Activated CD4-positive, CD25-positive, alpha-beta regulatory T cell (primary cell): ENCODE measurements at places on chromosomes 4 and X.

DNA sequence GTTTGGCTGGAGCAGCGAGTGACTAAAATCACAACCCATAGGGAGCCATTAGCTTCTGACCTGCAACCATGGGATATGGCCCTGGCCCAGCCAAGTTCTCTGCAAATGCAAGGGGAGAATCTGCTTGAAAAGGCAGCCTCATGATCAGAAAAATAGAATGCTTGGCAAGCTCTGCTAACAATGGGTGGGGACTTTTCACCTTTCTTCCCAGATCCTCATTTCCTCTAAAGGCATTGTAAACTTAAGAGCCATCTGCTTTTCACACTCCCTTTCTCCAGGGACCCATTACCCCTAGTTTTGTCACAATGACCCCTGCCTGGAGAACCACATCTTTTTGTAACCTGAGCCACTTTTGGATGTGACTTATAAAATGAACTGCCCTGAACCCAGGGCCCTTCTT lies 104.3 kb downstream of the PARM1 start:
- no peak for DNase-seq

DNA sequence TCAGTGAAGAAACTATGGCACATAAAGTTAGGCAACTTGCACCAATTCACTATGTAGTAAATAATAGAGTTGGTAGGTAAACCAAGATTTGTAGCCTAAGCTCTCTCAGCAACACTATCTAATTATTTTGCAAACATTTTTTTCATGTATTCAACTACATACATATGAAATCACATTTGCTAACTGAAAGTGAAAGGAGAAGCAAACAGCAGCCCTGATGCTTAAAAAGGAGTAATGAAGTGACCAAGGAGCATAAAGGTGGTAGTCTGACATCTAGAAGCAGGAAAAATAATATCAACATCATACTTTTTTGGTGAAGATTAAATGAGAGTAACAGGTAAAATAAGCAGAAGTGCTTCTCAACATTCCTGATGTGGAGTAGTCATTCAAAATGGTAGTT lies 603.7 kb downstream of the GRXCR1 start:
- no peak for DNase-seq

DNA sequence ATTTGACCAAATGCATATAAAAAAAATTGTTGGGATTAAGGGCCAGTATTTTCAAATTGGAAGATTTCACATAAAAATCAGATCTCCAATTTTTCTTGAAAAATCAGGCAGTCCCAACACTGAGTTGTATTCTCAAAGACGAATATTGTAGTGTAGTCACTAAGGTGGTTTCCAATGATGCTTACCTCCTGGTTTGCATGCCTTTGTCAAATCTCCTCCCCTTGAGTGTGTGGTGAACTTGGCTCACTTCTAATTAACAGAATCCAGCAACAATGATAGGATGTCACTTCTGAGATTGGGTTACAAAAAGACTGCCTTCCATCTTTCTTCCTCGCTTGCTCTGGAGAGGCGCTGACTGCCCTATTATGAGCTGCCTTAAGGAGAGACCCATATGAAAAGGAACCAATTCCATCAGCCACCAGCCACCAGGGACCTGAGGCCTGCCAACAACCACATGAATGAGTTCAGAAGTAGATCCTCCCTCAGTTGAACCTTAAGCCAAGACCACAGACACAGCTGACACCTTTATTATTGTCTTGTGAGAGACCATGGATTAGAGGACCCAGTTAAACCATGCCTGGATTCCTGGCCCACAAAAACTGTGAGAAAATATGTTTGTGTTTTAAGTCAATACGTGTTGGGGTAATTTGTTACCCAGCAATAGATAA lies 31.2 kb upstream of the TSPAN5 start:
- no peak for DNase-seq

- DNase-seq: no peak
Measured at GRCh38 chr4:76931087-76931486, 18.5 kb upstream of the SEPTIN11 start.

DNA sequence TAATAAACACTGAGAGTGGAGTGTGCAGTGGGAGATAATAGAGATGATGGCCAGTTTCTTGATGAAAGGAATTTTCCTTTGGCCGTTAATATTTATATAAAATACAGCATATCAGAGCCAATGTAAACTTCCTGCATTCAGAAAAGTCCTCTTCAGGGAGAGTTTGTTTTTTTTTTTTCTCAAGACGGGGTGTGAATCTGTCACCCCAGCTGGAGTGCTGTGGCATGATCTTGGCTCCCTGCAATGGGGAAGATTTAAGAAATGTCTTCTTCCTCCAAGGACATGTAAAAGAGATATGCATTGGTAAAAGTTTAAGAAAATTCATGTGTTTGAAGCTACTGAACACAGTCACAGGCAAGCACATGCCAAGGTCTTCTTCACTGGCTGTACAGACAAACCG lies 25.4 kb upstream of the TBC1D9 start:
- no peak for DNase-seq

DNA sequence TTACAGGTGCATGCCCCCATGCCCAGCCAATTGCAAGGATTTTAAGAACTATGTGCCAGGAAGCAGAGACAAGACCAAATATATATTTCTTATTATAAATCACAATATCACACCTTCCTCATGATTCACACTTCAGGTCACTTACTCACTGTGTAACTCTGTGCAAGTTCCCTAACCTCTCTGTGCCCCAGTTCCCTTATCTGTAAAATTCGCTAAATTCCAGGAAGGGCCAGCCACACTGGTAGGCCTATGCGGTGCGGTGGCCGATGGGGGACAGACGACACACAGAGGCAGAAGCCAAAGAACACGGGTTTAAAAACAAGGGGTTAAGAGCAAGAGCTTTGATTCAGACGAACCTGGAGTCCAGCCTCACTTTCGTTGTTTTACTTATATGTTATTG lies 2.8 kb downstream of the TRIM2 start:
- no peak for DNase-seq

DNA sequence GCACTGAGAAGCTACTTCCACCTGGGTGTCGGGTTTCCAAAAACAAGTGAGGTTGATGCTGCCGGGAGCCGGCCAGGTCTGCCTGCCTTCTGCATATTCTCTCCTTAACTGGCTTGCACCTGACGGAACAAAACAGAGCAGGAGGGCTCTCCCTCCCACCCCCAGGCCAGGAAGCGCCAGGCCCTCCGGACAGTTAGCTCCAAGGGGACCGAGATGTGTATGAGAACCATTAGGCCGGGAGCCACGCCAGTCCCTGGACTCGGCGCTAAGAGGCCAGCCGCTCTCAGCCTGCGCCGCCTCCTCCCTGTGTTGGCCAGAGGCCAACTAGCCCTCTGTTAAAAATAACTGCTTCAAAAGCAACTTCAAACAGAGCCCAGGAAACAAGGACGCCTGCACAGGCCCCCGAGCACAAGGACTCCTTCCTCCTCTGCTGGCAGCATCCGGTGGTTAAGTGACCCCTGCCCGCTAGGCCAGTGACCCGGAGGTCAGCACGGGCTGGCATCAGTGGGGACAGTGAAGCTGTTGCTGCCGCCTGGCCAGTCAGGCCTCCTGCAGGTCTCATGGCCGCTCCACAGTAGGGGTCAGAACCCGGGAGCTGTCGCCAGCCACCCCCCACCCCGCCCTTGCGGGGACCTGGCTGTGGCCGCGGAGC lies 107.9 kb downstream of the ABLIM2 start:
- no peak for DNase-seq

DNA sequence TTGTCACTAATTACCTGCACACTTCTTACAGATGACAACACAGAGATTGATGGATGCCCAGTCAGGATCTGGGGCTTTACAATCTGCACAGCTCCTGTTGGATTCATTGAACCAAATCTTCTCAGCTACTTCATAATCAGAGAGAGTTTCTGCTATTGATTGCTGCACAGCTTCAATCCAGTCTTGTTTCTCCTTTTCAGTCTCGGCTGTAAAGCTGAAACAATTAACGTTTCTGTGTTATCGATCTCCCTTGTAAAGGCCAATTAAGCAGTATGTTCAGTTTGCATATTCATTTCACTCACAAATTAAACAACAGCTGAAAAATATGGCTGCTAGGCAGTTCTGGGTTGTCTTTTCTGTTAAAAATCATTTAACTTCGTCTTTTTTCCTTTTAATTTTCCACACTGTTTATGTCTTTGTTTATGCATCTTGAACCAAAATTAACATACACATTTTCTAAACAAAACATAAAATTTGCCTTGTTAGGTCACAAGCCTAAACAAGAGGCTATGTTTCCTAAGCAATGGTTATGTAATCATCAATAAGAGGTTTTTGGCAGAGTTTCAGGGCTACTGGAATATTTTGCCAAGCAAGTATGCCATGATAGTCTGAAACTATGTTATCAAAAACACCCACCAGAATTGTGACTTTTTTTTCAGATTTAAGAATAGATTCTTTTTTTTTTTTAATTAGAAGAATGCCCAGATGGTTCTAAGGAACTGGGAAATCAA lies 79.2 kb downstream of the ARAP2 start:
- DNase-seq: no peak

- no peak for DNase-seq
Measured at GRCh38 chr4:83208371-83209365, 75.9 kb downstream of the COQ2 start.

DNA sequence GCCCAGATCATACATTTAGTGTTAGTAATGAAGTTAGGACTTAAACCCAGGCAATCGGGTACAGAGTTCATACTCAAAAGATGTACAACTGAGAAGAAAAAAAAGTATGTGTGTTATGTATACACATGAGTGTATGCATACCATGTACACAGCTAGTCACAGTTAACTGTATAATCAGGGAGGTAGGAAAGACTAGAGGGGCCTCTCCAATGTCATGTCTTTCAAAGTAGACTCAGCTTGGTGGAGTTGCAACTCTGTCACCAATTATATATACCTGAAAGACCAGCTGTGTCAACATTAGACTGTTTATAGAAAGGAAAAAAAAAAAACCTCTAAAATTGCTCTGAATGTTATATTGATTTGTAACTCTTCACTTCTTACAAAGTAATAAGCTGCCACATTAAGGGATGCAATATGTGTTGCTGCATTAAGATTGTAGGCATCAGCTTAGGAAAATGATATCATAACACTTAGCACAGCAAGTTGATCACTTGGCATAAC lies 167.5 kb downstream of the DCTD start:
- no peak for DNase-seq

DNA sequence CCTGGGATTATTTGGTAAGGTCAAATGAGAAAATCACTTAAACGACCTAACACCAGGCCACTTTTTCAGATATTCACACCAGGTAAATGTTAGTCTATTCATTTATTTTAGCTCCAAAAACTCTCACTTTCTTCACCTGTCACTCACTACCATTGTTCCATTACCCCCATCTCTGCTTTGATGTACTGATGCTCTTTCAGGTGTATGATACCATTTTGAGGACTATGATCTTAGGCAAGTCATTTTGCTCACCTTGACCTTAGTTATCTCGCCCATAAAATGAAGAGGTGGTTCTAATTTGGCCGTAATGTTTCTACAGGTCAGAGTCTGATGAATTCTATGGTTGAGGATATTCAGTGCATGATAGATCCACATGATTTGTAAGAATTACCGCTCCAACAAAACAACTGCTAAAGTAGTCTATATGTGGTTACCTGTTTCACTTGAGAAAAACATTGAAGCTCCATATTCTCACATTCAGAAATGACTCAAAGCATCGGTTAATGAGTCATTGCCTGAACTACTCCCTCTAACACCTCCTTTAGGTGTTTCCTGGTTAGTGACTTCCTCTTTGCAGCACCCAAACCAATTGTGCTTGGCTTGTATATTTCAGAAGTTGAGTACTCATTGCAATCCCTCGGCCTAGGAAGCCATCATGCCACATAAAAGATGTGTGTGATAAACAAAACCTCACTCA lies 4.5 kb downstream of the DTHD1 start:
- DNase-seq: no peak

- no peak for DNase-seq
Measured at GRCh38 chr4:1328267-1329155, 18.5 kb upstream of the UVSSA start.

GRCh38 chr4:136369073-136369472 lies 1163.2 kb downstream of the PCDH18 start:
- DNase-seq: no peak

DNA sequence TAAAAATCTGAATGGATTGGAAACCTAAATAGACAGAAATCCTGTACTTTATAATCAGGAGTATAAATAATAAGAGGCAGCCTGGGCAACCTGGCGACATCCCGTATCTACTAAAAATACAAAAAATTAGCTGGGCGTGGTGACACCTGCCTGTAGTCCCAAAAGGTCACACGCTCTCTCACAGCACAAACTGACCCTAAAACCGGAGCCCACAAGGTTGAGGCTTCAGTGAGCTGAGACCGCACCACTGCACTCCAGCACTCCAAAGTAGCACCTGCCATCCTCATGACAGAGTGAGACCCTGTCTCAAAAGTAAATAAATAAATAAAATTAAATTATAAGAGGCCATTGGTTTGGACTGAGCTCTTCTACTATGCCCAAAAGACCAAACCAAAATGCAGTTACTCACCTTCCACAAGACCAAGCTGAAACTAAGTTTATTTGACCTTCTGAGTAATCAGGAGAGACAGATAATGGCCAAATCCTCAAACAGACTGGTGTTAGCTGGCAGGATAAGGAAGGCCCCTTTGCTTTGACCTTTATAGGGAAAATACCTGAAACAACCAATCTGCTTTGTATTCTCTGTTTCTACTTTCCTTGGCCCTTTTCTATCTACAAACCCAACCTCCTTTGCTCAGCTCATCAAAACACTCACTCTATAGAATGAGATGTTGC lies 3.2 kb upstream of the GRSF1 start:
- no peak for DNase-seq

GRCh38 chr4:36310216-36310615 lies 28.8 kb downstream of the DTHD1 start:
- DNase-seq: no peak

GRCh38 chrX:55908661-55909212 lies 191.2 kb downstream of the RRAGB start:
- DNase-seq: no peak
